ENCODE measurements at places on chromosomes 7 and 10. TPM values are rescaled to one million over a fixed set of nuclear protein-coding genes. Genes with fewer than 3 reads are reported as not detected.

The KRIT1 gene
- total RNA-seq = 49.0 TPM

The DENND2A gene
- total RNA-seq = 19.0 TPM

The VTI1A gene
- total RNA-seq = 36.9 TPM

GRCh38 chr7:31569528-31569927 lies 55.6 kb downstream of the ITPRID1 start:
- H3K36me3 ChIP-seq = no peaks in the 10 kb centered on the region
- no peak overlapping the region for H3K27ac ChIP-seq
- no peaks in the 10 kb centered on the region for H3K27me3 ChIP-seq
- DNase-seq = no peak
- no peaks in the 10 kb centered on the region for H3K4me1 ChIP-seq

DNA sequence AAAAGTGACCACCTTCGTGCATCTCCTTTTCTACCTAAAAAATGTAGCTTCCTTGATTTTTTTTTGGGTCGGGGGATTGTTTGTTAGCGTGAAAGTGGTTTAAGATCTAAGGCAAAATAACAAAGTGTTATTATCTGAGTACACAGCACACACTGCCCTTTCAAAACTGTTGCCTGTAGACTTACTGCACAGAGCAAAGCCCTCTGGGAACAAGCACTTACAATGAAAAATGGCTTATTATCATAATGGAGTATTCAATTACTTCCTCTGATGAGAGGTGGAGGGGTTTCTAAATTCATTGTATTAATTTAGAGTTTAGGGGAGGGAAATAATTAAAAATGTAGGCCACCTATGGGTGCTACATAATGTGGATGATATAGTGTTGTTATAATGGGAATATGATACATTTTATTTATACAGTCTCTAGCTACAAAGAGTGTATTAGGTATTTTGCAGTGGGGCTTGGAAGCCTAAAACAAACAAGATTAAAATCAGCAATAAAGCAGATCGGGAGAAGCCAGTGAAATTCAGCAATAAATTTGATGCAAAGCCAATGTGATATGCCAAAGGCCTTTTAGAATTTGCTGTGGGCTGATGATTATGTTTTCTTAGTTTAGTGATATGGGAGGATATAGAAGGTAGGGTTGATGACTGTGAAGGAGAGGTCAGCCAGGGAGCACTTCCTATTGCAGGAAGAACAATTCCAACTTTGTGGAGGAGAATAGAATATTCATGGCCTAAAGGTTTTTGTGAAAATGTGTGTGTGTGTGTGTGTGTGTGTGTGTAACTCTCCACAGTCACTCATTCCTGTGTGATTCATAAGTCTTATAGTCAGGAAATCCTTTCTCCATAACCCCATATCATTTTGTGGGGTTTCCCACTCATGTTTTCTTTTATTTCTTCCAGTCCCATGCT lies 17.7 kb upstream of the EXOC4 start:
- no peaks in the 10 kb centered on the region for H3K27me3 ChIP-seq
- no peak overlapping the region for H3K4me3 ChIP-seq

DNA sequence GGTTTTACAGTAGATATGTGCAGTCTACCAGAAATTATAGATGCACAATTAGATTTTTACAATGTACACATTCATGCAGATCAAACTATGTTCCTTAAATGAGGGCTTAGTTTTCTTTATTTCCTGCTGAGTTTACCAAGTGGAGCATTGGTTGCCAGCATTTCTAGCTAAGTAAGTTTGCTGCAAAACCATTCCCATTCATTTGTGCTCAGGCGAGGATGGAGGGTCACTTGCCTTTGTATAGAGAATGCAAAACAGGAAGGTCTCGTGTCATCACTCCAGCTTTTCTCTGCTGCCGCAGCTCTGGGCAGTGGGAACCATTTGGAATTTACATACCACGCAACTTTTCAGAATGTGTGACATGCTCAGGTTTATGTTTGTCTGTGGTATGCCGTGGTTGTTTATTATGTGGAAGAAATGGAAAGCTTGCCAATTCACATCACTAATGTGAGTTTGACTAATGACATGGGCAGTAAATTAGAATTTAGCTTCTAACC lies 198.6 kb downstream of the TRIL start:
- H3K27ac ChIP-seq = no peak overlapping the region
- DNase-seq = no peak
- H3K4me1 ChIP-seq = no peaks in the 10 kb centered on the region
- no peaks in the 10 kb centered on the region for H3K27me3 ChIP-seq
- H3K36me3 ChIP-seq = no peaks in the 10 kb centered on the region

DNA sequence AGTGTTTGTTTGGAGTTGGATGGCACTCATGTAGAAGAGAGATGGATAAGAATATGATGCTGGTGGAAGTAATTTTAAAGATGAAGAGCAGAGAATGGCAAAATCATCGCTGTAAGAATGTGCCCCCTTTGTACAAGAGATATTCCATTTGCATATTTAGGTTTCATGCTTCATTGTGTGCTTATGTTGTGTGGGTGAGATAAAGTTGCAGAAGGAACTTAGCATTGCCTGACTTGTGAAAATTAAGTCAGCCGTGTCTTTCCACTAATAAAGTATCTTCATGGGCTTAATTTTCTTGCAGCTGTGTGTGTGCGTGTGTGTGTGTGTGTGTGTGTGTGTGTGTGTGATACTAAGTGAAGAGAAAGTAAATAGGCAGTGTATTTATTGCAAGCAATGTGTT lies 381.9 kb downstream of the OTUD1 start:
- DNase-seq = no peak
- H3K27me3 ChIP-seq = no peaks in the 10 kb centered on the region
- no peak overlapping the region for H3K27ac ChIP-seq
- no peak overlapping the region for H3K4me3 ChIP-seq
- no peaks in the 10 kb centered on the region for H3K36me3 ChIP-seq

The TMEM196 gene
- total RNA-seq = not detected

GRCh38 chr10:12707461-12708185 lies 293.9 kb downstream of the CCDC3 start:
- no peaks in the 10 kb centered on the region for H3K27me3 ChIP-seq
- peaks cover 30% of the 10 kb centered on the region for H3K4me1 ChIP-seq
- H3K27ac ChIP-seq = peak overlapping the region; percentile 44
- H3K36me3 ChIP-seq = no peaks in the 10 kb centered on the region
- H3K4me3 ChIP-seq = no peak overlapping the region

DNA sequence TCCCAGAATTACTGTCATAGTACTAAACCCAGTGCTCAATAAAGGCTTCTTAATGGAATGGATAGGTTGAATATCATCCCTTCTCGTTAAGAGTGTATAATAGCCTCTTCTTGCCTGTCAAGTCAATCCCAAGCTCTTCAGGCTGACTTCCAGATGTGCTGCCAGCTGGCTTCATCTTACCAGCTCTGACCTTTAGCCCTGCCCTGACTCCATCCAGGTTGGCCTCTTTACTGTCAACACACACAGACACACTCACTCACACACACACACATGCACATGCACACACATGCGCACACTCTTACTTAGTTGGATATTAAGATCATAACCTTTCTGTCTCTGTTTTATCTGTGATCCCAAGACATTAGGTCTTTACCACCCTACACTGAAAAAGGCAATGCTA lies 49.1 kb downstream of the ASB4 start:
- no peak for DNase-seq
- no peak overlapping the region for H3K4me3 ChIP-seq
- H3K36me3 ChIP-seq = no peaks in the 10 kb centered on the region
- H3K27ac ChIP-seq = no peak overlapping the region
- H3K27me3 ChIP-seq = no peaks in the 10 kb centered on the region
- H3K4me1 ChIP-seq = no peaks in the 10 kb centered on the region

The BMPER gene
- 7.4 TPM for total RNA-seq
